ENCODE measurements at places on chromosomes 5 and 9. TPM values are rescaled to one million over a fixed set of nuclear protein-coding genes. Genes with fewer than 3 reads are reported as not detected.

MSX2 gene
- 6.7 TPM for total RNA-seq

SLC36A2 gene
- not detected for total RNA-seq

BTNL8 gene
- total RNA-seq, result not detected

SLC12A7 gene
- 29.1 TPM for total RNA-seq

TMEM174 gene
- not detected for total RNA-seq

PTPN3 gene
- total RNA-seq, result 13.5 TPM

KIF24 gene
- total RNA-seq, result 4.1 TPM

QSOX2 gene
- total RNA-seq, result 25.7 TPM

AHRR gene
- total RNA-seq, result 3.5 TPM

FST gene
- total RNA-seq, result 15.6 TPM

TEX48 gene
- not detected for total RNA-seq

EIF4EBP3 gene
- total RNA-seq, result 2.2 TPM

FTMT gene
- not detected for total RNA-seq

GNA14 gene
- not detected for total RNA-seq

RANBP3L gene
- total RNA-seq, result not detected

ZFP37 gene
- total RNA-seq, result 1.3 TPM

CDC14B gene
- 11.9 TPM for total RNA-seq

SPINK13 gene
- total RNA-seq, result not detected

TLX3 gene
- total RNA-seq, result not detected

KIF4B gene
- total RNA-seq, result 0.04 TPM

PCDHA11 gene
- total RNA-seq, result 0.07 TPM

All from A549 treated with DMSO at 1 μM for 4 hours (cell line).